ENCODE measurements at places on chromosomes 6 and 20.

- DNase-seq = no peak
Observed at GRCh38 chr6:152143359-152143758, 335.9 kb downstream of the ESR1 start.

DNA sequence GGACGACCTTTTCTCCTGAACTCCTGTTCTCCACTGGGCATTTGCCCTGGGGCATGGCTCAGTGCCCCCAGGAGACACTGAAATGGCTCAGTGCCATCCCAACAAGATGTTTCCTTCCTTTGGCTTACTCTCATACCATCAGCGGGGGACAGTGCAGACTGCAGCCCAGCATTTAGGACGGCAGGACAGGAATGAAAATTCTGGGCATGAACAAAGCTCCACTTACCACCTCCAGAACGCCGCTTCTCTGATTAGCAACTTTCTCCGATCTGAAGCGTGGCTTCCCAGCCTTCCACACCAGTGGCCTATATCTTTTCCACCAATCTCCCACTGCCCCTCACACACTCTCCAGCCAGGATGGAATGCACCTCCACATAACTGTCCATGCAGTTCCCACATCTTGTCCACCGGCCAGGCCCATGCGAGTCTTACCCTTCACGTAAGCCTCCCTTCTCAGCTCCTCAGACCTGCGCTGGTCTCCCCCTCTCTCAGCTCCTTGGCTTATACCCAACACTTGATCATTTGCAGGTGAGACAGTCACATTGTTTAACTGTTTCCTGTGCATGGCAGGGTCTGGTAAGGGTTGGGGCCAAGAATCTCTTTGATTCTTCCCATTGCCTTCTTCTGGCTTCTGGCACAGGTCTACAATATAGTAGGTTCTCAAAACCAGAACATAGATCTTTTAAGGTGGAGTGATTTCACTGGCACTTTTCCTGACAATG, 114.5 kb downstream of the FYN start:
- no peak for DNase-seq

- no peak for DNase-seq
Observed at GRCh38 chr6:1028723-1029122, 283.2 kb upstream of the FOXQ1 start.

- DNase-seq = no peak
Observed at GRCh38 chr6:35592178-35592577, 79.5 kb upstream of the TULP1 start.

- DNase-seq = no peak
Observed at GRCh38 chr6:31585491-31585890, 586 bp upstream of the LST1 start.

DNA sequence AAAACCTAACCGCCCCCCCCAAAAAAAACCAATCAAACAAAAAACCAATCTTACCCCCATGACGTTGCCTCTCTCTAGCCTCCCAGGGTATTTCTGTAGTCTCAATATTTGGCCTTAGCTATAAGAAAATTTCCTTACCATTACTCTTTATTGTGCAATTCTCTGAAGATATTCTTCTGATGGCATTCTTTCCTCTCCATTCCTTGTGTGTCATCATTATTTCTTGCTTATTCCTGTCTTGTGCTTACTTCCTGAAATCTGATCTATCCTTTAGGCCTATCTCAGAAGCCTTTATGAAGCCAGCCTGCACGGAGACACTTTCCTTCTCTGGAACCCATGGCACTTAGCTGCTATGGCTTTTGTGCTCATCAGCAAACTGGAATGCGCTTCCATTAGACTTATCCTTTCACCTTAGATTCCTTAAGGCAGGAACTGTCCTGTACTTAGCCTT, 65.9 kb upstream of the DDR1 start:
- DNase-seq = no peak

- DNase-seq = no peak
Observed at GRCh38 chr6:5457041-5457440, 195.7 kb downstream of the FARS2 start.

DNA sequence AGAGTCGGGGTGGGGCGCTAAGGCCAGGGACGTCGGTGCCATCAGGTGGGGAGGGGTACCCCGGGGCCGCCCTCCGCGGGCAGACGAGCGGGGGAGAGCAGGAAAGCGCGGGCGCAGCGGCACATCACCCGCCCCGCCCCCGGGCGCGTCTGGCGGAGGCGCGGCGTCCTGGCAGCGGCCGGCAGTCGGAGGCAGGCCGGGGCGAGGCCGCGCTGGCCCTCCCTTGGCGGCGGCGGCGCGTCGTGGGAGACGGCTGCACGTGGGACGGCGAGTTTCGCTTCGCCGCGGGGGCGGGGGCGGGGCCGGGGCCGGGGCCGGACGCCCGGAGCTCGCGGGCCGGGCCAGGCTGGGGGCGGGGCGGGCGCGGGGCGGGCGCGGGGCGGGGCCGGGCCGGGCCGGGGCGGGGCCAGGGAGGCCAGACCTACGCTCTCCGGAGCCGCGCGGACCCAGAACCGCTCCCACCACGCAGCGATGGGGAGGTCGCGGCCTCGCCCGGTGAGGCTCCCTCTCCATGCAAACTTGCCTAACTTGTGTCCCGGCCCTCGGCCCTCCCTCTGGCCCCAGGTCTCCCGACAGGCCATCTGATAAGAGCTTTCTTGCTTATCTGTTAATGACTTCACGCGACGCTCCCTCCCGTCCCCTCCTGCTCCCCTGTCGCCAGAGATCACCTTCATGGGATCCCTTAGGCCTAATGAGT, 12.5 kb downstream of the ITPR3 start:
- no peak for DNase-seq

- peak; percentile 4 for DNase-seq
Observed at GRCh38 chr6:98839781-98840361, 5.5 kb downstream of the POU3F2 start.

GRCh38 chr6:149227796-149228195, 89.7 kb upstream of the TAB2 start:
- no peak for DNase-seq

DNA sequence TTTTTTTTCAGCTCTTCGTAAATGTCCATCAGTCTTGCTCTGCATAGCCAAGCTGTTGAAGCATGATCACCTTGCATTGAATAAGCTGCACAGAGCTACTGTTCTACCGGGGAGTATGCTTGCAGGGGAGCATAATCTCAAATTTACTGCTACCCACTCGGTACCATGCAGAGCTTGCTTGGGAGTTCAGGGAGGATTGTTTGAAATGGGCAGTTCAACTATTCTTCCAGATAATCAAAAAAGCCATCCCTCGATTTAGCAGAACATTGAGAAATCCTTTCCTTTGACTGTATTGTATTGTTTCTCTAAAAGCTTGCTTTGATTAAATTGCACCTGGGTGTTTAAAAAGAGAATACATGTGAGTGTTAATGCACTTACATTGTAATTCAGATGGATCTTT, 332.6 kb downstream of the UTRN start:
- DNase-seq = no peak

GRCh38 chr20:20580139-20580538, 132.3 kb downstream of the RALGAPA2 start:
- no peak for DNase-seq

- peak; percentile 1 for DNase-seq
Observed at GRCh38 chr6:110331816-110332215, 26.3 kb downstream of the METTL24 start.

DNA sequence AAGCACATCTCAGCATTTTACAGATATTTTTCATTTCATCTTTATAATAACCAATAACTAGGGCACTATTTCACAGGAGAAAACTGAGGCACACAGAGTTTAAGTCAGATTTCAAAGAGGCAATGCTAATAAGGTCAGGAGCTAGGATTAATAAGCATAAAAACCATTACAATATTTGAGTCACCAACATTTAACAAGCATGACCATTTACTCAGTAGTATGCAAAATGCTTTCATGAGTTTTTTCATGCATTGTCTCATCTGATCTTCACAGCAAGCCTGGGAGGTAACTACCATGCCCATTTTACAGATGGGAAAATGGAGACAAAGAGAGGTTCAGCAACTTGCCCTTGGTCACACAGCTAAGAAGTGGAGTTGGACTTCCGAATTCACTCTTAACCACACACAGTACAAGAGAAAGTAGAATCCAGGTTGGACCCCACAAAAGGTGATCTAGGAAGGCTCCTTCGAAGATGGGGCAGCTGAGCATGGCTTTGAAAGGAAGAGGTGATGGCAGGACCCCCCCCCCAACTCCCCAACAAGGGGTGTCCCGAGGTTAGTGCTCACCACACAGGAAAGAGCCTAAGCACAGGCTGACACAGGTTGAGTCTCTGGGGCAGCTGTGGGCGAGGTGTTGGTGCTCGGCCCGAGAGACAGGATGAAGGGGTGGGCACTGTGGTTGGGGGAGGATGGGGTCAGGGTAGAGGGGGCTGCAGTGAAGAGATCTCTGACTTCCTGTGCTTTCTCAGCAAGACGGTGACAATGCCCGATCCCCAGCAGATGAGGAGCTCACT, 108.8 kb downstream of the PREX1 start:
- DNase-seq = no peak
